Transverse colon (tissue), 4 donors: ENCODE measurements at places on chromosomes 5 and 9. TPM values are rescaled to one million over a fixed set of nuclear protein-coding genes. Genes with fewer than 3 reads are reported as not detected.

Gene HRH2
- total RNA-seq: 0.79 TPM

Gene CPLANE1
- 25.7 TPM for total RNA-seq

Gene RNF183
- total RNA-seq: 0.14 TPM

DNA sequence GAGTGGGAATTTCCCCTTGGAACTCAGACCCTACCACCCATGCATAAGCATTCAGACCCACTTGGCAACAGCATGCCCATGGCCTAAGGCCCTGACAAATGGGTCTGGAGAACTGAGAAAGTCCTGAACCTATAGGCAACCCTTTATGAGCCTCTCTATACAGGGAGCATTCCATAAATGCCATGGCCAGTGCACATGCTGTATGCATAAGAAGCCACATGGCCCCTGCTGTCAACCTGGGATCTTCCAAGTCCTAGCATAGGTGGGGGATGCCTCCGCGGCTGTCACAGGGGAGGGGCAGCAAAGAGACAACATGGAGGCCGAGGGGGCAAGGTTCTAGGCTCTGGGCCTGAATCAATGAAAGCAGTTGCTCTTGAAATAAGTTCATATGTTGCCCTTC, 8.2 kb upstream of the NIPAL4 start:
- H3K36me3 ChIP-seq: no peaks in the 10 kb centered on the region
- H3K4me1 ChIP-seq: peaks cover 6% of the 10 kb centered on the region
- no peak for DNase-seq
- H3K4me3 ChIP-seq: no peak overlapping the region
- no peak overlapping the region for H3K27ac ChIP-seq

DNA sequence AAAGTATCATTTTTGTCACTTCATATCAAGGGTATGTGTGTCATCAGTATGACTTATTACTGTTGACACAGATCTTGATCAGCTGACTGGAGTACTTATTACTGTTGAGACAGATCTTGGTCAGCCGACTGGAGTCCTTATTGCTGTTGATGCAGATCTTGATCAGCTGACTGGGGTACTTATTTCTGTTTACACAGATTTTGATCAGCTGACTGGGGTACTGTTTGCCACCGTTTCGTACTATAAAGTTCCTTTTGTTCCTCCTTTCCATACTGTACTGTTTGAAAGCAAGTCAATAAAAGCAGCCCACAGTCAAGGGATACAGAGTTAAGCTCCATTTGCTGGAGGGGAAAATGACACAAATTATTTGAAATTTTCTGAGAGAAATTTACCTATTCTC, 347.3 kb downstream of the CDH12 start:
- no peak overlapping the region for H3K4me3 ChIP-seq
- no peak for DNase-seq
- H3K4me1 ChIP-seq: no peaks in the 10 kb centered on the region
- no peaks in the 10 kb centered on the region for H3K27me3 ChIP-seq
- H3K27ac ChIP-seq: no peak overlapping the region

GRCh38 chr5:2093859-2094615, 211.3 kb upstream of the IRX4 start:
- no peak for DNase-seq
- H3K4me1 ChIP-seq: no peaks in the 10 kb centered on the region
- H3K36me3 ChIP-seq: no peaks in the 10 kb centered on the region
- no peaks in the 10 kb centered on the region for H3K27me3 ChIP-seq
- no peak overlapping the region for H3K4me3 ChIP-seq

- no peaks in the 10 kb centered on the region for H3K4me1 ChIP-seq
- no peak overlapping the region for H3K4me3 ChIP-seq
- H3K27ac ChIP-seq: no peak overlapping the region
- H3K27me3 ChIP-seq: peaks cover 1% of the 10 kb centered on the region
- no peak for DNase-seq
Measured at GRCh38 chr9:133207540-133208170, 1.4 kb downstream of the OBP2B start.

- peaks cover 8% of the 10 kb centered on the region for H3K27me3 ChIP-seq
- H3K36me3 ChIP-seq: no peaks in the 10 kb centered on the region
- H3K4me3 ChIP-seq: no peak overlapping the region
- DNase-seq: no peak
- H3K27ac ChIP-seq: no peak overlapping the region
- H3K4me1 ChIP-seq: no peaks in the 10 kb centered on the region
Measured at GRCh38 chr9:21252721-21253547, 13.1 kb upstream of the IFNA14 start.
